Heart left ventricle (tissue), 16 donors: ENCODE measurements at places on chromosomes 16 and 17. TPM values are rescaled to one million over a fixed set of nuclear protein-coding genes. Genes with fewer than 3 reads are reported as not detected.
A peak's percentile ranks its signal among the peaks of the same experiment; 100 is the strongest.

The GPR139 gene
- total RNA-seq: not detected

The SLC2A4 gene
- 85.4 TPM for total RNA-seq

The KLHL10 gene
- not detected for total RNA-seq

The FOXC2 gene
- 1.1 TPM for total RNA-seq

DNA sequence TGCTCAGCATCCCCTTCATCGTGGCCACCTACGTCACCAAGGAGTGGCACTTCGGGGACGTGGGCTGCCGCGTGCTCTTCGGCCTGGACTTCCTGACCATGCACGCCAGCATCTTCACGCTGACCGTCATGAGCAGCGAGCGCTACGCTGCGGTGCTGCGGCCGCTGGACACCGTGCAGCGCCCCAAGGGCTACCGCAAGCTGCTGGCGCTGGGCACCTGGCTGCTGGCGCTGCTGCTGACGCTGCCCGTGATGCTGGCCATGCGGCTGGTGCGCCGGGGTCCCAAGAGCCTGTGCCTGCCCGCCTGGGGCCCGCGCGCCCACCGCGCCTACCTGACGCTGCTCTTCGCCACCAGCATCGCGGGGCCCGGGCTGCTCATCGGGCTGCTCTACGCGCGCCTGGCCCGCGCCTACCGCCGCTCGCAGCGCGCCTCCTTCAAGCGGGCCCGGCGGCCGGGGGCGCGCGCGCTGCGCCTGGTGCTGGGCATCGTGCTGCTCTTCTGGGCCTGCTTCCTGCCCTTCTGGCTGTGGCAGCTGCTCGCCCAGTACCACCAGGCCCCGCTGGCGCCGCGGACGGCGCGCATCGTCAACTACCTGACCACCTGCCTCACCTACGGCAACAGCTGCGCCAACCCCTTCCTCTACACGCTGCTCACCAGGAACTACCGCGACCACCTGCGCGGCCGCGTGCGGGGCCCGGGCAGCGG, 3.2 kb downstream of the UTS2R start:
- no peak for DNase-seq

DNA sequence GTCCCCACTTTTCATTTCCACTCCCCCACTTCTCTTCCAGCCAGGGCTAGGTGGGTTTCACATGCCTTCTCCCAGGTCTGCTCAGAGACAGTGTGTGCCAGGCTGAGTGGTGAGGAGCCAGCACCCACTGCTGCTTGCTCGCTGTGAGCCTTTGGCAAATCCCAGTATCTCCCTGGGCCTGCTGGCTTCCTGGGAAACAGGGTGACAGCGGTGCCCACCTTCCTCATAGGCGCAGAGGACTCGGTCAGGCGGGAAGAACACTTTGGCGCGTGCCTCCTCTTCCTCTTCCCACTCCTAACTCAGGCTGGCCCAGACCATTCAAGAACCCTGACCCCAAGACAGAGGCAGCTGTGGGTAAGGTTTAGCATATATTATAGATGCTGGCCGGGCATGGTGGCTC, 456 bp upstream of the PRSS53 start:
- no peak for DNase-seq

- peak; percentile 22 for DNase-seq
Observed at GRCh38 chr16:88596483-88596882, 26.3 kb downstream of the ZC3H18 start.

- no peak for DNase-seq
Observed at GRCh38 chr16:88400186-88400585, 17.4 kb downstream of the ZNF469 start.

DNA sequence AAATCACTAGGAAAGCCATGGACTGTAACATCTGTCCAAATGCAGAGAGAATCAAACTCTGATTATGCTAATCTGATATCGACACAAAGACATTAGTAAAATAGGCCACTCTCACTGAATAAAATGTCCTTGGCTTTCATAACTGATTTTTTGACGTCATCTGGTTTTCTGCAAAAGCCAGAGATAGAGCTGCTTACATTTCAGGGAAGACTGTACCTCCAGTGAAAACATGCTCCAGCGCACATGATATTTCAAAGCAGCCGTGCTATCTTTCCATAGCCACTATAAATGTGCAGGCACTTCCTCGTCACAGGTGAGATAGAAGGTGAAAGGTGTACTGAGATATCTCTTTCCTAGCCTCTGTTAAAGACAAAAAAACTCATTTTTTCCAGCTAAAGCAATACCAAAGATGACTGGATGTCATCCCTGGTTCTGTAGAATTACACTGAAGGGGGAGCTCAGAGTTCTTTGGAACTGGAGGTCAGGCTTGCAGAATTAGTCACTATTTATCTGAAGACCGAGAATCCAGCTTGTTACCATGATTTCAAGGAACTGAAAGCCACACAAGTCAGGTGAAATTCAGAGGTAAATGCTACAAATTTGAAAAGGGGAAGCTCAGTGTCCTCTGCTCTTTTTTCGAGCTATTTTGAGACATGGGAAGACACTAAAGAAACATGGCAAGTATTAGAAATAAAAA, 249.5 kb downstream of the CA10 start:
- no peak for DNase-seq

- no peak for DNase-seq
Observed at GRCh38 chr17:36095992-36096391, 6.0 kb upstream of the CCL3 start.

DNA sequence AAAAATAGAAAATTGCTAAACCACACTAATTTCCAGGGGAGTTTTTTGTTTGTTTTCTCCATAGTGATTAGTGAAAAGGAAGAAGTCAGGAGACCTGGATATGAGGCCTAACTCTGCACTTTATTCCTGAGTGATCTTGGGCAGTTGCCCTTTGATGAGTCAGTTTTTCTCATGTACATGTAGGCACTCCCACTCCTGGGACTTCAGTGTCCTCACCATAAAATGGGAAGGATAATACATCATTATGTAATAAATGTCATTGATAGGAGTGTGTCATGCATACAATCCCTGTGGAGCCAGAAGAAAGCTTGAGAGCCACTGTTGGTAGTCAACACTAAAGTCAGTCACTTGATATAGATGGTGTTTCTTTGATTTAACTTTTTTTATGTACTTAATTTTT, 32.5 kb downstream of the WIPF2 start:
- no peak for DNase-seq

DNA sequence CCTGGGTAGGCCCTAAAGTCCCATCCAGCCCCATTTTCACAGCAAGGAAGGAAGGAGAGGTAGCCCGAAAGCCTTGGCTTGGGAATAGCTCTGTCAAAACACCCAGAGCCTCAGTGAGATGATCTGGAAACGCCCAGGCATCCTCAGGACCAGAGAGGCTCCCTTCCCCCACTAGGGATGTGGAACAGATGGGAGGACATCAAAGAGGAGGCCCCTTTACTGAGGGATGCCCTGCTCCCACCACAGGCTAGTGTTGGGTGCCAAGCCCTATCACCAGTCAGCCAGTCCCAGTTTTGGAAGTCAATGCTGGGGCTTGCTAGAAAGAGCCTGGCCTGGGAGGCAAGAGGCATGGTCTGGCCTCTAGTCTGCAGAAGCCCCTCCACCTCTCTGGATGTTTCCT, 4.7 kb downstream of the TPPP3 start:
- no peak for DNase-seq

GRCh38 chr17:13127921-13128602, 110.2 kb upstream of the ELAC2 start:
- no peak for DNase-seq

GRCh38 chr17:50708050-50709000, 611 bp upstream of the ANKRD40 start:
- no peak for DNase-seq

- peak; percentile 44 for DNase-seq
Observed at GRCh38 chr16:74999219-74999608, 390 bp downstream of the ZNRF1 start.
